ENCODE measurements at places on chromosomes 5 and 9.

- no peak for DNase-seq
Measured at GRCh38 chr5:34533582-34534522, 122.3 kb upstream of the RAI14 start.

GRCh38 chr9:134178768-134179551 lies 14.6 kb upstream of the RNU6ATAC start:
- no peak for DNase-seq

GRCh38 chr5:126410623-126411022 lies 12.6 kb upstream of the GRAMD2B start:
- DNase-seq = no peak

GRCh38 chr9:113631871-113632665 lies 168.5 kb downstream of the RGS3 start:
- DNase-seq = no peak

- DNase-seq = no peak
Measured at GRCh38 chr5:14752497-14753071, 88.1 kb downstream of the OTULIN start.

DNA sequence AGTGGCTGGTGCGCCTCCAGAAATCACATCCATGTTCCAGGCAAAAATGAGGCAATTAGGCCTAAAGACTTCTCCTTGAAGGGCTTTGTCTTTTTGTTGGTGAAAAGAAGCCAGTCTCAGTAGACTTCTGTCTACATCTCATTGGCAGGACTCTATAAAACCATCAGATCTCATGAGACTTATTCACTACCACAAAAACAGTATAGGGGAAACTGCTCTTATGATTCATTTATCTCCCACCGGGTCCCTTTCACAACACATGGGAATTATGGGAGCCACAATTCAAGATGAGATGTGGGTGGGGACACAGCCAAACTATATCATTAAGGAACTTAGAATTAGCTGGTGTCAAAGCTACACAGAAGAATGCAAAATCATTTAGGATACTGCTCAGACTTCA lies 77.7 kb upstream of the SNX2 start:
- no peak for DNase-seq

GRCh38 chr9:23686896-23687295 lies 139.1 kb downstream of the ELAVL2 start:
- no peak for DNase-seq

DNA sequence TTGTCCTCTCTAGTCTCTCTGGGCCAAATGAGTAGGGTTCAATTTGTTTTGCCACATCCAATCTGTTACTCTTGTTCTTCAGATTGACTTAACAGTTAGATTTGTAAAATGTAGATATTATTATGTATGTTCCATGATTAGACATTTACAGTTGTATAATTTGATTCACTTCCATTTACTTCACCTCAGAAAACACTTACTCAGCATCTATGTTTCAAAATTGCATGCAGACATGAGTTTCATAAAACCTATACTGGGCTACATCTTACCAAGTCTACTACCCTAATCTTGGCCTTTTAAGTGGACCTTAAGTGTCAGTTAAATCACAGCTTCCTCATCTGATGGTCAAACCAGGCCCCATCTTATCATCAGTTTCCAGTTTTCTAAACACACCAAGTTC lies 1181.2 kb upstream of the CDH9 start:
- DNase-seq = no peak

DNA sequence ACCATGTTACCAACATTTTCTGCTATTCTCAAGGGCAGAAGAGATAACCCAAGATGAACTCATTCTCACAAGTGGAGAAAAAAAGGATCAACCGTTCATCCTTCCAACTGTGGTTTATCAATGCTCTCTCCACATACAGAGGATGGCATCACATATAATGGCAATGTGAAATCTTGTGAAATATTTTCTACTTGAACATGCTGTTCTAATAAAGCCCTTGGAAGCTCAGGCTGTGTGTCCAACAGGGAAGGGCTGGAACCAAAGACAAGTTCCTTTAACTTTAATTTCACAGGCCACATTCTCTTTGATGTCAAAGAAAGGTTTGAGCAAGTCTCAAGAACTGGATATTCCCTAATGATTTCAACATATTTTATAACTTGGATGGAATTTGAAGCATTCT lies 230.5 kb downstream of the SPOCK1 start:
- DNase-seq = no peak

DNA sequence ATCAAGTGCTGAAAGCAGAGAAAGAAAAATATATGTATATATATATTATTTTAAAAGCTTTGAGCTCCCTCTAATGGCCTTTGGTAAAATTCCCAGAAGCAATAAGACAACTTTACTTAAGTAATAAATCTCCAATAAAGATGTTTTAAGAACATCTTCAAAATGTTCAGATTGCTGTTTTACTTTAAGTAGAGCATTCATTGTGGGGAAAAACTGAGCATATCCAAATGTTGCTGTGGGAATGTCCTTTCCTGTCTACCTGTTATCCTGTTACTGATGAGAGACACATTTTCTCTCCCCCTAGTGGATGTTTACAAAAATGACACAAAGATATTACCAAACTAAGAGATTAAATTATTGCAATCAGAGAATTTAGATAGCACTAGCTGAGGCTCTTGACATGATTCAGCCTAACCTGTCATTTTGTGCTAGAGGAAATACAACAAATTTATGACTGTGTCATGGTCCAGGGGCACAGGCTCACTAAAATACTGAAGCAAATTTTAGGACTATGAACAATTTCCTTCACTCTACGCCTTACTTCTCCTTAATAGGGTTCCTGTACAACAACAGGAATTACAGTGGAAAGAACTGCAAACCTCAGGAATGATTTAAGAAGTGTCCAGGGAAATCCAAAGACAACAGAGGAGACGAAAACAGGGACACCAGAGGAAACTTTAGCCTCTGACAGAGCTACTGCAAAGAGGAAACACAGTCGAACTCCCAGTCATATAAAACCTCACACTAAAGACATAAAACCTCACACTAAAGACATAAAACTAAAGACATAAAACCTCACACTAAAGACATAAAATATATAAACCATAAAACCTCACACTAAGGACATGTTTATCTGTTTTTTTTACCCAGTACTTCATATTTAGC lies 24.3 kb upstream of the PRRC1 start:
- DNase-seq = peak; percentile 64

DNA sequence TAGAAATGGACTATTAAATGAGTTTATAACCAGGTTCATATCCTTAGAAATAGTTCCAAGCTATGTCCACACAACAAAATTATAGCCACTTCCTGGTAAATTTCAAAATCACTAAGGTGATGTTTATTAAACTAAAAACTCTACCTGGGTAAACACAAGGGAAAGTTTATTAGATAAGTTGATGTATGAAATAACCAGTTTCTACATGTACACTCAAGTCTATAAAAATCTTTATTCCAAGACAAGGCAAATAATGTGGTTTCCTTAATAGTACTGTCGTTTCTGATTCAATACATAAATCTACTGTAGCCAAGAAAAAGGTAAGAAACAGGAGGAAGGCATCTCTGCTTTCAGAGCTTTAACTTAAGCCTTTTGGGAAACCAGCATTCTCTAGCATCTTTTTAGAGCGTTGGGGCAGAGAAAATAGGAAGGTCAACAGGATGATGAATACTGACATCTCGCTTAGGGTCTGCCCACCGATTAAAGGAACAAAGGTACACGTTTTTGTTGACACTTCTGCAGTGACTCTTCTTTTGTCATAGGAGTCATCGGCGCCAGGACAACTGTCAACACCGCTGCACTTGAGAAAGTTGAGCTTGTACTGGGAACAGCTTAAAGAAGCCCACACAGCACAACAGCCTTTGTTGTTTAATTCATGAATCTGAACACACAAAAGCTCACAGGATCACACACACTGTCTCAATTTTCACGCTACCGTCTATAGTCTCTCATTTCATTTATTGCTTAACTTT lies 513.6 kb downstream of the SLCO4C1 start:
- no peak for DNase-seq

DNA sequence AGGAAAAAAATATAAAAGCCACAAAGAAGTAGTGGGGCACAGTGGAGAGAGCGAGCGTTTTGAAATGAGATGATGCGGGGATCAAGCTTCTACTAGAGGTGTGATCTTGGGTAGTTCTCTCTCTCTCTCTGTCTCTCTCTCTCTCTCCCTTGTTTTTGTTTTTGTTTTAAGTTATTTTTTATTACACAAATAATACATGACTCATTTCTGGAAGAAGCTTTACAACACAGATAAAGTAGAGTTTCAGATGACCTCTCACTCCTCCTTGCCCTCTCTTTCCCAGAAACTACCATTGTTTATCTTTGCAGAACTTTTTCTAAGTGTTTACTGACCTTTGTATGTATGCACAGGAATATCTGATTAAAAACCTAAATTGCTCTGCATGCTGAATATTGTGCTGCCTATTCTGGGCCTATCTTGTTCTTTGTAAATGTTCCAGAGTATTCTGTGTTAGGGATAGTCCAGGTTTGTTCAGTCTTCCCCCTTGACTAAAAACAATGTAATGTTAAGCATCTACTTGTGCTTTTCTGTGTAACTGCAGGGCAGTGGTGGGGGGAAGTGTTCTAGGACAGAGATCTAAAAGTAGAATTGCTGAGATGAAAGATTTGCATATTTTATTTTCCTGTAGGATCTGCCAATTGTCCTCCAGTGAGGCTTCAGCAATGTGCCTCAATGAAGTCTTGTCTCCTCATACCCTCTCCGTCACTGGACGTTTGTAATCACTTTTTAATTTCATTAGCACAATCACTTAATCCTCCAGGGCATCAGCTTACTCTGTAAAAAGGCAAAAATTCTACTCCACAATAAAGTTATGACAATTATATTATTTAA lies 52.0 kb downstream of the FYB1 start:
- DNase-seq = no peak

DNA sequence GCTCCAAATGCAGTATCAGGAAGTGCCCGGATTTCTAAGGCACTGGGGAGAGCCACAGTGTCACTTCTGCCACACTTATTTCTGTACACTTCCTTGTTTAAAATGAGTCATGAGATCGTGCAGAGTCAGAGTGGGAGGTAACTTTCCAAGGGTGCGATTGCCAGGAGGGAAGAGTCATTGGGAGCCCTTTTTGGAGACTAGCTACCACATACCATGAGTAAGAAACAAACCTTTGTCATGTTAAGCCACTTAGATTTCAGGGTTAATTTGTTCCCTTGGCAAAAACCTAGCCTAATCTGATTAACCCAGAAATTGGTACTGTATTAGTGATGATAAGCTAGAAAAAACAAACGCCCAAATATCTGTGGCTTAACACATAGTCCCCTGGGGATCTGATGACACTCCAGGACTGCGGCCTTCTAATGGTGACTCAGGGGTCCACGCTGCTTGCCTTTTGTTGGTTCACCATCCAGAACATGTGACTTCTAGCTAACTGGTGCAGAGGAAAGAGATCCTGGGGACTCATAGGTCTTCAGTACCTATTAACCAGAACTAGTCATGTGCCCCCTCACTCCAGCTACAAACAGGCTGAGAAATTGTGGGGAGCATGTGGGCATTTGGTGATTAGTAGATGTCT lies 48.6 kb upstream of the TLE1 start:
- peak; percentile 70 for DNase-seq

DNA sequence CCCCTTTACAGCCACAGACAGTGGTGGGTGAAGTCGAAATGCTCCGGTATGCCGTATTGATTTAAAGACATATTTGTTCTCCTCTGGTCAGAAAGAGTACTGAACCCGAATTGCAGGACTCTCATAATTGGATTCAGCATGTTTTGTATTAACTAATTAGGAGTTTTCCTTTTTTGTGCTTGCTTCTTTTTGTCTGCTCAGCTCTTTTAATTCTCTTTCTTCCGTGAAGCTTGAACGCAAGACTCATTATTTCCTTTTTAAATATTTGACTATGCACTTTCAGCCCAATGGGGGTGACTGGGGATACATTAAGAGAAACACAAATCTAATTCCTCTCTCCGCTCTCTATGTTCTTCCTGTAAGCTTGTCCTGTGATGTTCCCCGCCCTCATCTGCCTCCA lies 246.6 kb upstream of the IRX2 start:
- DNase-seq = no peak

Data from kidney capillary endothelial cell (primary cell).